Prostate gland (tissue), 2 donors: ENCODE measurements at places on chromosomes 5 and 9. TPM values are rescaled to one million over a fixed set of nuclear protein-coding genes. Genes with fewer than 3 reads are reported as not detected.

CDC25C gene
- total RNA-seq, result 0.14 TPM

GRCh38 chr9:131406563-131407436 is 12.9 kb downstream of the PRRC2B start:
- peak overlapping the region; percentile 43 for H3K27ac ChIP-seq
- no peaks in the 10 kb centered on the region for H3K27me3 ChIP-seq
- H3K4me1 ChIP-seq, result peaks cover 40% of the 10 kb centered on the region
- no peak overlapping the region for H3K4me3 ChIP-seq
- no peak for DNase-seq

DNA sequence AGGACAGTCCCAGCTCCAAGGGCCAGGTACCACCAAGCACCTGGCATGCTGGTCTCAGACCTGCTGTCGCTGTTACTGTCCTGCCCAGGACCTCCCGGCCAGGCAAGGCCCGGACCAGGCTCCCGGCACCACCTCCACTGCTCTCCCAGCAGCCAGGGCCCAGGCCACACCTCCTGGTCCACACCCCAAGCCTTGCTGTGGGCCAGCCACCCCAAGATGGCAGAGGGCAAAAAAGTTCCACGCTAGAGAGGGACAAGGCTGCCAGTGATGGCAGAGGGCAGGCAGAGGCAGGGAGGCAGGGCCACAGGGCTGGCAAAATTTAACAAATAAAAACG is 1.1 kb downstream of the DNLZ start:
- no peak overlapping the region for H3K27ac ChIP-seq
- H3K4me3 ChIP-seq, result no peak overlapping the region
- H3K4me1 ChIP-seq, result no peaks in the 10 kb centered on the region
- H3K27me3 ChIP-seq, result no peaks in the 10 kb centered on the region
- DNase-seq, result no peak
- H3K36me3 ChIP-seq, result no peaks in the 10 kb centered on the region

SPATA31C1 gene
- total RNA-seq, result not detected

LHX3 gene
- total RNA-seq, result not detected

DNA sequence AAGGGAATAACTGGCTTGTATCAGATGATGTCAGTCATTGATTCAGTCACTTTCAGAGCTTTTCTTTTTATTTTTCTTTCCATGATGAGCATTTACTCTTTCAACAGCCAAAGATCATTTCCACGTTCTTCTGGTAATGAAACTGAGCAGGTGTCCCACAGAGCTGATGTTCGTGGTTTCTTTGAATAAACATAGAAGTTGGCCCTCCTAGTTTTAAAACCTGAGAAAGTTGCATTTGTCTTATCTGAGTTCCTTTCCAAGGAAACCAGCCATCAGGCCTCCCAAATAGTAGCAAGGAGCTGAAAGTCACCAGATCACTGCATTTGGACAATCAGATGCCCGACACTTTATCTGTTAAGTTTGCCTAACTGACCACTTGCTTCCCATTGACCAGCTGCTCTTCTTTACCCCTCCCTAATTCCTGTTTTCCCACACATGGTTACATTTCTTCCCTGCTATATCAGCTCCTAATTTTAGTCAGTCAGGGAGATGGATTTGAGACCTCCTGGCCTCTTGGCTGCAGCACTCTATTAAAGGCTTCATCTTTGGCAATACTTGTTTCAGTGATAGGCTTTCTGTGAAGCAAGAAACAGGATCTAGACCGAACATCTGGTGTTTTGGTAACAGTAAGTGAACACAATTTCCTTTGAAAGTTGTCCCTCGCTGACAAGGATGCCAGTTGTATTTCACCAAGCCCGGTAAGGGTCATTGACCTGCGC is 420.8 kb downstream of the CHSY3 start:
- no peaks in the 10 kb centered on the region for H3K27me3 ChIP-seq
- no peaks in the 10 kb centered on the region for H3K4me1 ChIP-seq
- H3K36me3 ChIP-seq, result no peaks in the 10 kb centered on the region
- no peak overlapping the region for H3K27ac ChIP-seq

- no peak overlapping the region for H3K4me3 ChIP-seq
- no peaks in the 10 kb centered on the region for H3K36me3 ChIP-seq
- DNase-seq, result no peak
- H3K27ac ChIP-seq, result no peak overlapping the region
Measured at GRCh38 chr5:83000428-83000827, 76.8 kb downstream of the TMEM167A start.

DNA sequence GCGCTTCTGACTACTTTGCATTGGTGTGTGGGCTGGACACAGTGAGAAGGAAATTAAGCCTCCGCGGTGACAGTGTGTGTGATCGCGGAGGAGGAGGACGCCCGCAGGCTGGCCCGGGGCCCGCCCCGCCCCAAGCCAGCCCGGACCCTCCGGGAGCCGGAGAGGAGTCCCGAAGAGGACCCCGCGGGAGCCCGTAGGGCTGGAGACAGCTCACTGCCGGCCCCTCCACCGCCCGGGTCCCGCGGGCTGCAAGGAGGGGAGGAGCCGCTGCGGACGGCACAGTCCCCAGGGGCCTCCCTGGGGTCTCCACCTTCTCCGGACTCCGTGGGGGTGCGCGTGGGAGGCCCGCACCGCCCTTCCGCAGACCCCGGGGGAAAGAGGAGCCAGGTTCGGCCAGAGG is 146.4 kb upstream of the ERCC6L2 start:
- no peak overlapping the region for H3K27ac ChIP-seq
- no peak for DNase-seq
- H3K27me3 ChIP-seq, result no peaks in the 10 kb centered on the region

- no peaks in the 10 kb centered on the region for H3K27me3 ChIP-seq
- no peaks in the 10 kb centered on the region for H3K4me1 ChIP-seq
- H3K4me3 ChIP-seq, result no peak overlapping the region
- H3K27ac ChIP-seq, result no peak overlapping the region
Measured at GRCh38 chr5:111641533-111642233, 115.3 kb downstream of the NREP start.

N4BP3 gene
- total RNA-seq, result 4.7 TPM
